ENCODE measurements at places on chromosomes 4 and X. TPM values are rescaled to one million over a fixed set of nuclear protein-coding genes. Genes with fewer than 3 reads are reported as not detected.

DNA sequence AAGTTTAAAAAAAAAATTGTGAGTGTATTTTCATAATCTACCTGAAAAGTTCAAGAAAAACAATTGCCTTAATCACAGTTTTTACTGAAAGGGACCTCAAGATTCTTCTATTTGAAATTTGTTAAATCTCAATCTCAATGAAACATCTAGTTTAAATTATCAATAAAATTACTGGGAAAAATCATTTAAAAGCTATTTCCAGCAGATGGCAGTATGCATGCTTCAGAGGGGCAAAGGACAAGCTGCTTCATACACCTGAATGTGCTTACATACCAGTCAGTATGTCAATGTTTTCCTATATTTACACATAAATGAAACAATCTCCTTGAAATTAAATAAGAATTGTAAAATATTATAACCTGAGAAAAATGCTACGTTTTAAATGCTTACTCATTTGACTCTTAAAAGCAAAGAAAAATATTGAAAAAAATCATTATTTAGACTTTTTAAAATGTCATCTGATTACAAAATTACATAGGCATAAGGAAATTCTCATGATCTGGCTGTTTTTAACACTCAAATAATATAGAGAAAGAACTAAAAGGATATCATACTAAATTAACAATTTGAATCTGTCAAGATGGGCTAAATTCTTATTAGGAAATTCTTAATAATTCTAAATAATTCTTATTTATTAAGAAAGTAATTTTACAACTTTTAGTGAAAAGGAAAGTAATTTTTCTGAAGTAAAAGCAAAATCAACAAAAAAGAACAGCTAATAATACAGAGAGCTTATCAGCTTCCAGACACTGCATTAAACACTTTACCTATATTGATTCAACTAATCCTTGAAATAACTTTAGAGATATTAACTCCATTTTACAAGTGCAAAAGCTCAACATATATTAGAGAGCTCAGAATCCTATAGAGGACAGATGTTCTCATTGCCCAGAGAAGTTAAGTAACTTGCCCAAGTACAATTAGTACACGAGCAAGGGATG lies 242.1 kb downstream of the ADAMTS3 start:
- peak; percentile 59 for DNase-seq

DNA sequence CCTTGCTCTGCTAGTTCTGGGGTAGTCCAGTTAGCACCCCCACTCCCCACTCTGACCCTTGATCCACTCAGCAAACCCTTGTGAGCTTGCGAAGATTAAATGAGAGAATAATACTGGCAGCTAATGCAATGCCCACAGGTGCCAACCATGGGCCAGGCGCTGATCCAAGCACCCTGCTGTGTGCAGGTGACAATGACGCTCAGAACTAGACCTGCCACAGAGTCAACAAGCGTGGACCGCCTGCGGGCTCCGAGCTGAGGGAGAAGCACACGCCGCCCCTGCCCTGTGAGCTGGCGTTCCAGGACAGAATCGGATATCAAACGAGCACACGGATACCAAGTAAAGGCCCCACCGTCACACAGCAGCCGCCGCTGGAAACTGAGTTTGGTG lies 129.2 kb downstream of the FAM53A start:
- DNase-seq: no peak

GRCh38 chr4:38497121-38497520 lies 166.9 kb upstream of the KLF3 start:
- DNase-seq: no peak

The NIPAL1 gene
- 0.47 TPM for total RNA-seq

DNA sequence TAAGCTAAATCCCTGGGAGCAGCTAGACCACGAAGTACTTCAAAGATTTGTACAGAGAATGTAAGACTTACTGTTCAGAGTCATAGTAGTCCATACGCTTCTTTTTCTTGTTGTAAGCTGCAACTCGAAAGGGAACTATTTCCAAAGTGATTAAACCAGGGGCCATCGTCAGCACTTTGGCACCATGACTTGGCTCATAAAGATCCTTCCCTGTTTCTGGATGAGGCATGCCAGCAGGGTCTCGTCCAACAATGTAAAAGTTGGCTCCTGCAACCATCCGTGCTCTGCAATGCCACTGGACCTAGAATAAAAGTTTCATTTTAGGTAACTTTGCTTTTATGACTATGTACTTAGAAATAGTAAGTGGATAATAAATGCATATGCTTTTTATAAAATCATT lies 88.5 kb downstream of the PAPSS1 start:
- DNase-seq: no peak

The PPA2 gene
- 67.1 TPM for total RNA-seq

DNA sequence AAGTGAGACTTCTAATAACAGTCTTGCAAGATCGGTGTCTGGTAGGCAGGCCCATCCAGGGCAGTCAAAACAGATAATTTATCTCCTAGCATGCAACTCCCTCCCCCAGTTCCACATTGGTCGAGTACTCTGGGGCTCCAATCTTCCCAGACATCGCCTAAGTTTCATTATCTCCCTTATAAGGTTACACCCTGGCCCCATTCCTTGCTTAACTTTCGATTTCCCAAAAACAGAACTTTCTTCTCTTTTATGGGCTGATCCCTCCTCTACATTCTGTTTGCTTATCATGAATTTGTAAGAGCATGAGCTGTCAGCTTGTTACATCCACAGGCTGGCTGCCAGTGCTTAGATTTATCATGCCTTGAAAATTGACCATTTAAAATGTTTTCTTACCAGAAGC lies 471.3 kb downstream of the TECRL start:
- DNase-seq: no peak

The FAM184B gene
- total RNA-seq: not detected

- DNase-seq: no peak
Measured at GRCh38 chr4:58081356-58081755, 971.2 kb upstream of the IGFBP7 start.

The ZFP92 gene
- 0.51 TPM for total RNA-seq

GRCh38 chrX:40171513-40172400 lies 74.0 kb upstream of the BCOR start:
- DNase-seq: peak; percentile 52

The GASK1B gene
- 205 TPM for total RNA-seq

The RRH gene
- not detected for total RNA-seq

DNA sequence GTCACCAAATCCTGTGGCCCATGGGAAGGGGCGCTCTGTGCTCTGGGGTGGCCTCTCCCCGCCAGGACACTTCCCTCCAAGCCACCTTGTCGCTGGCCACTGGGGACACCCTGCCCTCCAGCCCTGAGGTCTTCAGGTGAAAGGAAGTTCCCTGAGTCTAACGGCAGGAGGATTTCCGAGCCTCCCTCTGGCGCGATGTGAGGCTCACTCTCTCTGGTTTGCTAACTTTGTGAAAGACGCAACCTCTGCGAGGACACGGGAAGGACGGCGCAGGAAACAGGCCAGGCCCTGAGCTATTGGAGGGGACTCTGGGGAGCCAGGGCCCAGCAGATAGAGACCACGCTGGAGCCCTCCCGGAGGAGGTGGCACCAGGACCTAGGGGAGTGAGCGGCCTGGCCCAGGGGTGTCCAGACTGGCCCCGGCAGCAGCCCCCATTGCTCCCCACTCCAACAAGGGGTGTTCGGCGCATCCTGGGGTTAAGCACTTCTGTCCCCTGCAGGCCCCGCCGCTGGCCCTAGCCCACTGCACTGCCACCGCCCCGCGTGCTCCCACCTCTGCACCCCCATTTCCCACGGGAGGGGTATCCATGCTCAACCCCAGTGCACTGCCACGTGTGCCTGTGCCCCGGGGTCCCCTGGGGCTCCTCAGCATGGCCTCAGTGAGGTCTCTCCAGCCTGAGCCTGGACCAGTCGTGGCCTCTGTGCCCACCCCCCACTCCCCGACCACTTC lies 72.2 kb upstream of the MXD4 start:
- no peak for DNase-seq

DNA sequence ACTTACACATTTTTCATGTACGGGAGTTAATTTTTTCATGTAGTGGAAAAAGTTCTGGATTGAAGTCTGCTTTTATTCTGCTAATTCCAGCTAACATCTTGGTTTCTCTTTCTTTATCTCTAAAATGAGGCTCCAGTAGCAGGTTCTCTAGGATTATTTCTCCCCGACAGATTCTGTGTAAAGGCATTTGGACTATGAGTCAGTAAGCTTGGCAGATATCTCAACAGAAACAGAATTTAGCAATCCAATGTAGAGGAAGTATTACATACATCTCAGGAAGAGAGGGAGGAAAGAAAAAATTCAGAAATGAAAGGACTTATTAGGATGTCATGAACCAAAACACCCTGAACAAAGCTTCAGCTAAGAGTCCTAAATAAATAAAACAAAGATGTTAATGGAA lies 1682.3 kb upstream of the TENM3 start:
- DNase-seq: no peak

- no peak for DNase-seq
Measured at GRCh38 chr4:16641971-16642370, 256.5 kb downstream of the LDB2 start.

- no peak for DNase-seq
Measured at GRCh38 chrX:130120321-130120731, 10.0 kb upstream of the ELF4 start.

The TMEM144 gene
- 3.2 TPM for total RNA-seq

The SH3RF1 gene
- 10.8 TPM for total RNA-seq

DNA sequence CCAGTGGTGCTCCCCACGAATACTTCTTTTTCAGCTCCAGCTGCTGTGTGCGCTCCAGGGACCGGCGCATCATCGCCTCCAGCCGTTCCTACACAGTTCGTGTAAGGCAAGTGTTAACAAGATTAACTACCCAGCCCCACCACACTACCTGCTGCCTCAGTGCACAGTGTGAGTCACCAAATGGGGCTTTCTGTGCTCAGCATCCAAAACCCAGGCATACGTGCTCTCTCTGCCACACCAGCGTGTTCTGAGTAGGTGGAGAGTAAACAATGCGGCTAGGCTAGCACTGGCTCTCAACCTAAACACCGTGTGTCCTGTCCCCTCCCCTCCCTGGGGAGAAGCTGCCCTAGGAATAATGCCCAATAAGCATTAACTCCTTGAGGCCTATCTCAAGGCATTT lies 60.0 kb downstream of the MAP7D2 start:
- no peak for DNase-seq

GRCh38 chr4:107562316-107562715 lies 157.7 kb downstream of the PAPSS1 start:
- DNase-seq: no peak

GRCh38 chr4:2269206-2269531 lies 7.3 kb upstream of the MXD4 start:
- no peak for DNase-seq

GRCh38 chrX:142084611-142085010 lies 120.5 kb downstream of the MAGEC2 start:
- DNase-seq: no peak

The FAM3A gene
- total RNA-seq: 25.5 TPM

DNA sequence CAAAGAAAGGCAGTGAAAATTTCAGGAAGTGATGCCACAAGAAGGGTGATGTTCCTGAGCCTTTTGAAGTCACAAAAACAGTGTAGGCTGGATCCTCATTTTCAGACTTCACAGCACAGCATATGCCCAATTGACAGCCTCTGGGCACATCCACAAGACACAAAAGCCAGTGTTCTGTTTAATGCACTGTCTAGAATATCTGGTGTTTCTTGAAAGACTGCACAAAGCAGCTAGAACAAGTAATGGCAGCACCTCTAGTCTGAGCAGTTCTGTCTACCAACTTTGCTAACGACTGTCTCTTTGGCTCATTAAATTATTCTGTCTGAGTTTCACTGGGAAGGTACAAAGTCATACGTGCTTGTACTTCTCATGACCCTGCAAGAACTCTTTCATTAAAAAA lies 417.1 kb upstream of the GALNT7 start:
- no peak for DNase-seq

The CENPVL2 gene
- total RNA-seq: not detected

- DNase-seq: peak; percentile 98
Measured at GRCh38 chr4:7828011-7828720, 111.5 kb downstream of the AFAP1 start.

DNA sequence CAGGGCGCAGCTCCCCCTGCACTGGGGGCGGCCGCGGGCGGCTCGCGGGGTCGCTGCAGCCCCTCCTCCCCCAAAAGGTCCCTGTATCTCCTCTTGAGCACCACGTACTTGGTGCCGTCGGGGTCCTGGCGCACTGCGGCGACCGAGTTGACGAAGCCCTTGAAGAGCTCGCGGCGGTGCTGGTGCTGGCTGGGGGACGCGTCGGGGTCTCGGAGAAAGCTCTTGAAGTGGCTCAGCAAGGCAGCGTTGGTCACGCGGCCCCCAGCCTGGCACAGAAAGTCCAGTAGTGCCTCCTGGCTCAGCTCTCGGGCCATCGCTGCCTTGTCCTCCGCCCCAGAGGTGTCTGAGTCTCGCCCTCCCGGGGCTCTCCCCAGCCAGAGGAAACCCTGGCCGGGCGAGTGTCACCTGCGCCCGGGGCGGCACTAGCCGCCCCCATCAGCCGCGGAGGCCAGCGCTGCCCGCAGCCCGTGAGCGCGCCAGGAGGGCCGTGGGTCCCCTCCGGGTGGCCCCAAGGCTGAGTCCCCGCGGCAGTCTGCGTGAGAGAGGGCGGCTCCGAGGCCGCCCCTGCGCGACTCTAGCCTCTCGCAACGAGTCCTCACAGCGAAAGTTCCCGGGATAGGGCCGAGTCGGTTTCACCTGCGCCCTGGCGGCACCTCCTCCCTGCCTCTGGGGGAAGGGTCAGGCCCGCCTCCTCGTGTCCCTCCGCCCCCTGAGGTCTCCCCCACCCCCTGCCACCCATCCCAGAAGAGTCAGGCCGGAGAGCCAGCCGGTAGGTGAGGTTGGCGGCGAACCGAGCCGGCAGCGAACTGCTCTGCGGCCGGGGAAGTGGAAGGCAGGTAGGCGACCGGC lies at the start of gene SOWAHB:
TSS of gene SOWAHB (minus strand) at position 609 of the 849 bp plus-strand sequence. CDS start at position 314, 295 bp downstream.
- peak; percentile 16 for DNase-seq

The PNMA3 gene
- total RNA-seq: 0.09 TPM

Data from dermis blood vessel endothelial cell (primary cell).